NCI-H1694 (cell line): ENCODE measurements at places on chromosomes 6 and 20.

- no peak for DNase-seq
Observed at GRCh38 chr20:4844751-4845465, 123.2 kb downstream of the PRND start.

DNA sequence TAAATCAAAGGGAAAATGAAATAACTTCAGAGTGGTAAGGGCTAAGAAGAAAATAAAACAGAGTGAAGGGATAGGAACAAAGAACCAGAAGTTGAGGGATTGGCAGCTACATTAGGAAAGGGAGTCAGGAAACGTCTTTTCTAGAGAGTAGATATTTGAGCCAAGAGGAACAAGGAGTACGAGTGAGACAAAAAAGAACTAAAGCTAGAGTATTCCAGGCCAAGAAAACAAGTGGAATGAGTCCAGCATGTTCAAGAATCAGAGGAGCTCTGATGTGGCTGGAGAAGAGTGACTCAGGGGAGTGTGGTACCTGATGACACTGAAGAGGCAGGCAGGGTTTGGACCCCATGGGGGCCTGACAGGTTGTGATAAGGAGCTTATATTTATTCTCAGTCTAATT, 66.3 kb downstream of the CEP162 start:
- no peak for DNase-seq

DNA sequence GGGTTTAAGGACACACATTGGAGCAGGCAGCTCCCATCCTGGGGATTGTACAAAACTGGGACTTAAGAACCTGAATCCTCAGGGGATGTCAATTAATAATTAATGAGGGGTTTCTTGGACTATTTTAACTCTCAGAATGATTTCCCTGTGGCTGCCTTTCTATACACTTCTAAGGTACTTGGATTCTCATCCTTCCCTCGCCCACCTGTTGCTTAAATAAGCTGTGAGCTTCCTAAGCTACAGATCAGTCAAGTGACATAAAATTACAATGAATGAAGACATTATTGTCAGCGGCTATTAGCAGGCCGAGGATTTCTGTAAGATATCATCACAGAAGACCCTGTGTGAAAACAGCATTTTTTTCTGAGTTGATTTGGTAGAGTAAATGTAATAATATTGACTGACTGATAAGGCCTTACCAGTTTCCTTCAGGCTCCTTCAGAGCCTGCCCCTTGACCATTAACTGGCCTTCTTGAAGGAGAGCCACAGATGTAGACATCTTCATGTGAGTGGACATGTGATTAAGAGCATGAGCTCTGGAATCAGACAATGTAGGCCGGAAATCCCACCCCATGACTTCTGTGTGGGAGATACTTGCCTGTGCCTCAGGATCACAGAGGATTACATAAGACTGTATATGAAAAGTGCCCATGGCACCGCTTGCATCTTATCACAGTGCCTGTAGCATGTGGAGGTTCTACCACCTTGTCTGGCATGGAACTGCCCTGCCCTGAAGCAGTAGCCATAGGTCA, 101.7 kb downstream of the TULP4 start:
- DNase-seq, result no peak

GRCh38 chr6:158778005-158778527, 41.1 kb downstream of the EZR start:
- DNase-seq, result no peak
